ENCODE measurements at places on chromosomes 7 and 10.

DNA sequence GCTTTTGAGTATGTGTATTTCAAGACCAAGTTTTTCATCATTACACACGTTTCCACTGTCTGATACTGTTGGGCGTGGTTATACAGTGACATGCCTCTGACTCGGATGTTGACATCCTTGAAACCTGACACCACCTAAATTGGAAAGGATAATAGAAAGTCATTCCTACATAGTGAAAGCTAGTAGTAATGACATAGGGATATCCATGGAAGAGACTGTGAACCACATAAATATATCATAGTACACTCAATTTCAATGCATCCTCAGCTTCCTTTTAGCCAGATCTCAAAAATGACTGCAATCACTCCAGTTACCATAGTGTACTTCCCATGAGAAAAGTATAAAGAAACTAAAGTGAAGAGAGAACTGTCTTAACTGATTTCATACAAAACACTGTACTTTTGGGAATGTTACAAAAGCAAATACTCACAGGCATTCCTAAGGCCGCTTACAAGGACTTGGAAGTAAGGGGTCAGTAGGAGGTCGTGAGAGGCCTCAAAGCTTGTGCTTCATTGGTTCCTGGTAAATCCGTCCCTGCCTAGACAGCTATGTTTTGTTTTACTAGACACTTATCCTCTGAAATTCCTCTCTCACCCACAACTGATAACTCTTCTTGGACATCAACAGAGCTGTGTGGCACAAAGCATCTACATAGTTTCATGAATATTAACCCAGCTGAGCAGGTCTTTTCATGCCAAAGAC is 71.8 kb upstream of the VWDE start:
- peak; percentile 16 for DNase-seq

GRCh38 chr7:154942691-154943090 is 60.2 kb downstream of the PAXIP1 start:
- DNase-seq = peak; percentile 27

GRCh38 chr7:2698581-2699288 is 10.7 kb downstream of the AMZ1 start:
- DNase-seq = no peak

DNA sequence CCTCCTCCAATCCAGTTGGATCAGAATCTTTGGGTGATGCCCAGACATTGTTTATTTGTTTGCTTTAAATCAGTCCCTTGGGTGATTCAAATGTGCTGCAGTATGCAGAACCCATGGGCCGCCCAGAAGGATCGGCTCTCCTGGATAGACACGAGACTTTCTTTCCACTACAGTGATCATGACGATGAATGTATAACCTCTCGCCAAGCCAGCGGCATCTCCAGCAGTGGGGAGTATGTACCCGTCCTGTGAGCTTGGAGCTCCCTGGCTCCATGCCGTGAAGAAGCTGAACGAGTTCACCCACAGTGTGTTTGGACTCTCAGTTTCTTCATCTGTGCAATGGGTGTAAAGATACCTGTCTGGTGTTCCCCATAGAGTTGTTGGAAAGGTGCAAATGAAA is 162.3 kb downstream of the CAMK1D start:
- DNase-seq = no peak

DNA sequence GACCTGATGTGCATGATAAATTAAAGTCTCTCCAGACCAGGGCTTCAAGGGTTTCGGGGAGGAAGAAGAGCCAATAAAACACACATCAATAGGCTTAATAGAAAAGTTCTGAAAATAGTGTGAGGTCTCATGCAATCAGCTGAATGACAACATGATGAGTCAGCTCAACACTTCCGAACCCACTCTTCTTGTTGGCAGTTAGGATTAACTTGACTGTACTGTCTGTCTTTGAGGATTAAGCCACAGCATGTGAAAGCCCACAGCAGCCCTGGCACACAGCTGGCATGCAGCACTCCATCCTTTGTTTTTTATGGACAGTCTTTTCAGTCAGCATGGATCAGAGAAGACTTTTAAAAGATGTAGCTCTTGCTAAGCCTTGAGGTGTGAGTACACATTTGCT is 526.9 kb upstream of the VSTM2A start:
- DNase-seq = no peak

- DNase-seq = peak; percentile 63
Observed at GRCh38 chr10:79024720-79025198, 44.0 kb upstream of the ZMIZ1 start.

GRCh38 chr7:127733986-127734385 is 82.0 kb downstream of the SND1 start:
- no peak for DNase-seq

- DNase-seq = peak; percentile 57
Observed at GRCh38 chr7:14691597-14692203, 210.9 kb downstream of the DGKB start.

DNA sequence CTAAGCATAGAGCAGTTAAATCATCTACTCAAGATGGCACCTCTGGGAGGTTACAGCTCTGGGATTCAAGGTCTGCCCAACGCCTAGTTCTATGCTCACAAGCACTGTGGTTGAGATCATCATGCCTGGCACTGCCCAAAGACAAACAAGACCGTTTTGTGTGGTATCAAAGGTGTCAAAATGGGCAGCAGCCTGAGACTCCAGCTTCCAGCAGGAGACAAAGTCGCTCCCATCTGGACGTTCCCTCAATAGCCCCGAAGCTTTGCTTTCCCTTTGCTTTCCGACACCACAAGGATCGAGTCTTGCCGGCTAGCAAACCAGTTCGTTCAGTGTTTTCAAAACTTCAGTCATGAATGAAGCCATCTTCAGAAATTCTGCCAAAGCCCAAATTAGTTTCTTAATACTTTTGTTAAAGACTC is 5.1 kb downstream of the HABP2 start:
- DNase-seq = no peak

DNA sequence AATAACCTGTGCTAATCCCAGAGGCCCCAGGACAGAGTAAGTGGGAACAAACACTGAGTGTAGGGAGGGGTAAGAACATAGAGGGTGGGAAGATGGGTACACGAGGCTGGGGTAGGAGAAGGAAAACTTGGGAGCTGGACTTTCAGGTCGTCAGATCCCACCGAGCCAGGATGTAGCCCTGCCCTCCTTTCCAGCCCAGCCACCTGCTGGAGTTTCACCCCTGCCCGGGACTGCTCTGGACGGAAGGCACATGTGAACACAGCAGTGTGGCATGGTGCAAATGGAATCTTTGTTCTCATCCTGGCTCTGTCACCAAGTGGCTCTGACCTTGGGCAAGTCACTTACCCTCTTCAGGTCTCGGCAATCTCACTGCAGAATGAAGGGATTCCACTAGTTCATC is 52.8 kb downstream of the PODXL start:
- DNase-seq = no peak

- no peak for DNase-seq
Observed at GRCh38 chr7:140053812-140054539, 8.8 kb downstream of the PARP12 start.

- DNase-seq = no peak
Observed at GRCh38 chr10:69897432-69897831, 95.7 kb downstream of the COL13A1 start.

- DNase-seq = no peak
Observed at GRCh38 chr7:138144958-138145357, 68.7 kb downstream of the AKR1D1 start.

GRCh38 chr7:126574276-126575250 is 678.2 kb downstream of the GRM8 start:
- no peak for DNase-seq

DNA sequence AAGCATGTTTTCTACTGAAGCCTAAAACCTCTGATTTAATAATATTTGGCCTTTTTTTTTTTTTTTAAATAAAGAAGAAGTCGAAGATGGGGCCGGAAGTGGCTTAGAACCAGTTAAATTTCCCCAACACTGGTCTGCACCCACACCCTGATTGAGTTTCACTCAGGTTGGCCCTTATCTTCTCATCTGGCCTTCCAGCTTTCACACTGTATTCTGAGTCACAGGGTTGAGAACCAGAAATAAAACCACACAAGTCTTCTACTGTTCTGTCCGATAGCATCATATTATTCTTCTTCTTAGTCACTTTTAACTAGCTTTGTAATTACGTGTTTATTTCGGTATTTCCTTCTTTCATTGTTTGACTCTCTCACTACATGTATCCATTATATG is 9.9 kb downstream of the ZNF365 start:
- DNase-seq = no peak
